ENCODE measurements at places on chromosomes 1 and 21. TPM values are rescaled to one million over a fixed set of nuclear protein-coding genes. Genes with fewer than 3 reads are reported as not detected.

Gene TMEM240
- total RNA-seq: not detected

Gene TPTE
- total RNA-seq: not detected

Gene MAP3K21
- 54.4 TPM for total RNA-seq

GRCh38 chr1:177137814-177138213, 26.7 kb downstream of the ASTN1 start:
- no peak for DNase-seq

DNA sequence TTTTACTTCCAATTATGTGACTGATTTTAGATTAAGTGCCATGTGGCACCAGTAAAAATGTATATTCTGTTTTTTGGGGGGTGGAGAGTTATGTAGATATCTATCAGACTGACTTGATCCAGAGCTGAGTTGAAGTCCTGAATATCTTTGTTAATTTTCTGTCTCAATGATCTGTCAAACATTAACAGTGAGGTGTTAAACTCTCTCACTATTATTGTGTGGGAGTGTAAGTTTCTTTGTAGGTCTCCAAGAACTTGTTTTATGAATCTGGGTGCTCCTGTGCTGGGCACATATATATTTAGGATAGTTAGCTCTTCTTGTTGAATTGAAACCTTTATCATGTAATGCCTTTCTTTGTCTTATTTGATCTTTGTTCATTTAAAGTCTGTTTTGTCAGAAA, 276.5 kb upstream of the USP25 start:
- no peak for DNase-seq

GRCh38 chr1:17773591-17774326, 18.6 kb downstream of the ACTL8 start:
- no peak for DNase-seq

Gene HDAC1
- 137 TPM for total RNA-seq

GRCh38 chr1:46449223-46450159, 40.1 kb upstream of the DMBX1 start:
- no peak for DNase-seq

Gene CNTN2
- not detected for total RNA-seq

Gene KRTAP13-2
- not detected for total RNA-seq

Gene CFAP107
- total RNA-seq: not detected

DNA sequence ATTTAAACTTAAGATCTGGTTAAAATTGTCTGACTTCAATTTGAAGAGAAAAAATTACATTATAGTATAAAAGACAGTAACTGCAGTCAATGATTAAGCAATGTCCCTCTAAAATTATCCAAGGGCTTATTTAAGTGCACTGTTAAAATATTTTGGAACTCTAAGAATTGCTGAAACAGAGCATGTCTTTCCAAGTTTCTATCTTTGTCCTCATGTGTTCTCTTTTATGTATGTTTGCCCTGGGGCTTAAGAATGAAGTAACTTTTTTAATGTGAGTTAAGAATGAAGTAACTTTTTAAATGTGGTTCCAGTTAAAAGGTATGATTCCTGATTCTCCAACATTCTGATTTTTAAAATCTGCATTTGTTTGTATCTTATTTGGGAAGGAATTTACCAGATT, 69.0 kb upstream of the MARK1 start:
- DNase-seq: no peak

Gene MMP23B
- 5.9 TPM for total RNA-seq

Gene ITGB3BP
- 5.8 TPM for total RNA-seq

- DNase-seq: peak; percentile 77
Observed at GRCh38 chr1:21269461-21270085, 20.7 kb downstream of the ECE1 start.

- DNase-seq: no peak
Observed at GRCh38 chr1:98322086-98322485, 339.4 kb upstream of the SNX7 start.

DNA sequence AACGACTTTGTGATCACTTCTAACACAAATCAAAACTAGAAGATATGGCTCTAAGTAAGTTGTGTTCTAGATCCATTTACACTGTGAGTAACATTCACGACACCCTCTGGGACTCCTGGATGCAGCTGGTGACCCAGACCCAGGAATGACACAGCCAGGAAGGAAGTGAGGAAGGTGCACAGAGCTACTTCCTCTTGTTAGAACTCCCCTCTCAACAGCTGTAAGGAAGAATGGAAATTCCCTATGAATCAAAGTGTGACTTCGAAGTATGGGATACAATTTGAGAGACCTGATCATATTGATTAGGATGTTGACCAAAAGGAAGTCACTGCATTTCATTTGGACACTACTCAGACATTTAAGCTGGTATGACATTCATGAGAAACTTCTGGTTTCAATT, 185.3 kb downstream of the NRIP1 start:
- no peak for DNase-seq

Gene CAPN9
- 42.0 TPM for total RNA-seq

GRCh38 chr1:202952818-202953217, 5.3 kb downstream of the ADIPOR1 start:
- DNase-seq: no peak

- no peak for DNase-seq
Observed at GRCh38 chr1:114468710-114469468, 42.1 kb downstream of the TRIM33 start.

Gene SYTL1
- total RNA-seq: 9.0 TPM

DNA sequence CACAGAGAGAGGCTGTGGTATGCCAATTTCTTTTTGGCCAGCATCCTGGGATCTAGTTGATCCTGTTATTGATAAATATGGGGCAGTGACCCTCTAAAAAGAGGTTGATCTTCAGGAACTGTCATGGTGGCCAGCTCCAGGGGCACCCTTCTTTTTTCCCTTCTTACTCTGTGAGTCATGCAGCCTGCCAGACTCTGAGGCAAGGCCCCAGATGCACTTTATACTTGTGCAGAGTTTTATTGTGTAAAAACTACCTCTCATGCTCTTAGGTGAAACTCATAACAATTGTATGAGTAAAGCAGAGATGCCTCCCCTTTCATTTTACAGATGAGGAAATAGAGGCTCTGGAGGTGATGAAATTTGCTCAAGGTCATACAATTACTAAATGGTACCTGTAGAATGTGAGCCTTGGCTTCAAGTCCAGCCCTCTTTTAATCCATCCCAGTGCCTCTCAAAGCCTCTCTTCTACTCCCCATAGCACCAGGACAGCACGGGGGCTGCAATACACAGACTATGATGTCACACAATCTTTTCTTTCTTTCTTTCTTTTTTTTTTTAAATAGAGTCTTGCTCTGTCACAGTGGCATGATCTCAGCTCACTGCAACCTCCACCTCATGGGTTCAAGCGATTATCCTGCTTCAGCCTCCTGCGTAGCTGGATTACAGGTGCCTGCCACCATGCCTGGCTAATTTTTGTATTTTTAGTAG, 387.8 kb downstream of the KCNH1 start:
- DNase-seq: no peak

DNA sequence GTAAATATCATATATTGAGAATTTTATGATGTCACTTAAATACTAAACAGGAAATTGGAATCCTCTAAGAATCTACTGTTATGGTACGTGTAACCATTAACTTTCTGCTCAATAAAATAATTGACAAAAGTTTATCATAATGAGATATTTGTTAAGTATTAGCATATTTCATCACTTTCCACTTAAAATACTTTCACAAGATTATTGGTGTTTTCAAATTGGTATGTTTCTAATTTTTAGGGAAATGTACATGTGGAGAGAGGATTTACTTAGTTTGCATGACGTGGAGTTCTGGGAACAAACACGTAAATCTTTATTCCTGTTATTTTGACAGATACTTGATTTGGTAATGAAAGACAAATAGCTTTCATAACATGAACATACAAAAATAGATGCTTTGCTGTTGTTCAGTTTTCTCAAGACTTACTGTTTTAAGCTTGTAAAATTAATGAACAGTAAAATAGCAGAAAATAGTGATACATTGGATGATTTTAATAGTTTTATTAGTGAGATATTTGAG, 1.6 kb downstream of the SRSF11 start:
- DNase-seq: no peak

- no peak for DNase-seq
Observed at GRCh38 chr1:168159251-168159650, 19.5 kb upstream of the TIPRL start.

DNA sequence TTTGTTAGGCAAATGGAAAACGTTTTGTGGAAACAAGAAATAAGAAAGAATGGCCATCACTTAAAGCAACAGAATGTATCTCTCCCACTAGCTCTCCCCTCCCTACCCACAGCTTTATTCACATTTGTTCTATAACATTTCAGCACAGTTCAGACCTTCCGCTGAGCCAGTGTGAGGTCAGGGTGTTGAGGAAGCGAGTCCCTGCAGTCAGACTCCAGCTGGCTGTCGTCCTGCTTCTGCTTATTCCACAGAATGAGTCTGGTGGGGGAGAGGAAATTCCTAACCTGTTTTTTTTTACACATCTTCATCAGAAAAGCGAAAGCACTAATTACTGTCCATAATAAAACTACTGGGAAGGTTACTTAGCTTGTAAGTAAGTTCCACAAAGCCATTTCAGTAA, 39.0 kb downstream of the MRPL39 start:
- no peak for DNase-seq

Gene SLAMF8
- total RNA-seq: 2.7 TPM

Gene CLEC20A
- not detected for total RNA-seq

Gene DMBX1
- not detected for total RNA-seq

Gene FAM110D
- total RNA-seq: not detected

DNA sequence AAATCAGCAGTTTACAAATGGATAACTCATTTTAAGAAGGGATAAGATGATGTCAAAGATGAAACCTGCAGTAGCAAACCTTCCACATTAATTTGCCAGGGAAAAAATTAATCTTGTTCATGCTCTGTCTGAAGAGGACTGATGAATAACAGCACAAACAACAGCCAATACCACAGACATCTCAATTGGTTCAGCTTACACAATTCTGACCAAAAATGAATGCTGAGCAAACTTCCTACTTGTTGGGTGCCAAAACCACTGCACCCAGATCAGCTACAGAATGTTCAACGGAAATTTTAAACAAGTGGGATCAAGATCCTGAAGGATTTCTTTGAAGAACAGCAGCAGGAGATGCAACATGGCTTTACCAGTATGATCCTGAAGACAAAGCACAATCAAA, 98.3 kb downstream of the COQ8A start:
- DNase-seq: no peak

DNA sequence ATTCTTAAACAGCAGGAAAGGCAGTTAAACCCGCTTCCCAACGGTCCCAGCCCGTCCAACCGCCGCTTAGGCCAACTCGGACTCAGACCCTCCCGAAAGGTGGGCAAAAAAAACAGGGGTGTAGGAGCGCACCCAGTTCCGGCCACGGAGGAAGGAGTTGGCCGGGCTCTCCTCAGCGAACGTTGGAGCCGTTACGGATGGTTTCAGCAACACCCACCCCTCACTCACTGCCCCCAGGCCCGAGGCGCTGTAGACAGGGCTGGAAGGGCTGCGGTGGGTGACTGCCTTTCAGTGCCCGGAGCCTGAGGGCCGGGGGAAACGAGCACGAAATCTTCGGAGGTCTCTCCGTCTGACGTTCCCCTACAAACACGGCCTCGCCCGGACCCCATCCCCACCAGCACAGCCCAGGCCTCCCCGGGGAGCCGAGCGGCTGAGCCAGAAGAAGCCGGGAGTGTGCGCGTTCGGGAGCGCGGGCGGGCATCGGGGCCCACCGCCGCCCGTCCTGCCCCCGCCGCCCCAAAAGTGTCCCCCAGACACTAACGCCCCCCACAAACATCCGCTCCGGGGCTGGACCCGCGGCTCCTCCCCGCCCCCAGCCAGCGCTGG, 1.3 kb downstream of the KDM5B start:
- peak; percentile 57 for DNase-seq

Gene PEX10
- total RNA-seq: 22.3 TPM

DNA sequence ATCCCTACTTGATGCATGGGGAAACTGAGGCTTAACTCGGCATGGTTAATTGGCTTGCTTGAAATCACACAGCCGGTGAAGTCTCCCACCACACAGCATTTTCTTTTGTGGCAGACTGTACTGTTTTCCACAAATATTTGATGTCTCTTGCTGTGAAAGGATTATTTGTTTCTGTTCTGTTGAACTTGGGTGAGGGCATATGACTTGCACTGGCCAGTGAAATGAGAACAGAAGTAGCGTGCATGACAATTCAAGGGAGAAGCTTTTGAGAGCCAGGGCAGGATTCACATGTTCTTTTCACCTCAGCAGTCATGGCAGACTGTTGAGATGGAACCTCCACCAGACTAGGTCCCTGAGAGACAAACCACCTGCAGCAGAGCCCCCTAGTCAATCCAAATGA, 11.7 kb upstream of the AK2 start:
- DNase-seq: no peak

GRCh38 chr1:214331827-214332423, 51.0 kb downstream of the SMYD2 start:
- DNase-seq: peak; percentile 71

Data from Peyer's patch (tissue), 4 donors.